ENCODE measurements at places on chromosomes 4 and X.

- DNase-seq, result no peak
Measured at GRCh38 chrX:123173833-123174232, 10.2 kb upstream of the GRIA3 start.

DNA sequence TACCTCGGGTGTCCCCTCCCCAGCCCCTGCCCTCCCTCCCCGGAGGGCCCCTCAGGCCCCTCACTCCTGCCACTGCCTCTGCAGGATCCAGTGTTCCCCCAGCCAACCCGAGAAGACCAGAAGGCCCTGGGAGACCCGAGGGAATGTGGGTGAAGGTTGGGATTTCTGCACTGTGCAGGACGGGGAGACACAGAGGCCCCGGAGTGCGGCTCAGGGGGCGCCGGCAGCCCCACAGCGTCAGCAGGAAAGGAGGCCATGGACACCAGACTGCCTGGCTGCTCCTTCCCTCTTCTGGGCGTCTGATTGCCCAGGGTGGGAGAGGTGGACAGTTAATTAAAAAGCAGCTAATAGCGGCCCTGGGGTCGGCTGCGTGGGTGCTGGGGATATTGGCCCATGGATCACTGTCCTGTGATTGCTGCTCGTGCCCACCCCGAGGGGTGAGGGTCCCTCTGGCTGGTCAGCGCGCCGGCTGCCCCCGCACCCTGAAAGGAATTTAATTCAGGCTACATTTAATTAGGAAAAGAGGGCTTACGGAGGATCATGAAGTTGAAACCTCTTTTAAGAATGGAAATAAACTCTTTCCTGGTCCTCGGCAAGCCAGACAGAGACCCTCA is 57.8 kb upstream of the NKX1-1 start:
- no peak for DNase-seq

- no peak for DNase-seq
Measured at GRCh38 chrX:150092549-150092948, 154.3 kb upstream of the EOLA2 start.

GRCh38 chrX:28022371-28022770 is 41.1 kb upstream of the DCAF8L1 start:
- no peak for DNase-seq

DNA sequence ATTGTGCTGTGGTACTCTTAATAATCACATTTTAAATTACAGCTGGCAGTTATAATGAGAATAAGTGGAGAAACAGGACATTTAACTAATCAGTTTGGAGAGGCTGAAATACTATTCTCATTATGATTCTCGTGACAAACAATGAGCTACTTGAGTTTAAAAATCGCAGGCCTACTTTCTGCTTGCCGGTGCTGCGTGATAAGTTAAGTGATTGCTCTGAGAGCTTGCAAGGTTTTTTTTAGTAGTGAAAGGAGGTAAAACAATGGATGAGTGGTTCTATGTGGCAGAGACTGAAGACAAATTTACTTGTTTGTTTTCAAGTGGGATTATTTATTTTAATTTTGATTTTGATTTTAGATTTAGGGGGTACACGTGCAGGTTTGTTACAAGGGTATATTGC is 114.0 kb downstream of the RAPGEF2 start:
- DNase-seq, result no peak

GRCh38 chr4:129254526-129254925 is 158.6 kb downstream of the C4orf33 start:
- DNase-seq, result no peak

- DNase-seq, result no peak
Measured at GRCh38 chr4:134465417-134465816, 263.8 kb upstream of the PABPC4L start.

DNA sequence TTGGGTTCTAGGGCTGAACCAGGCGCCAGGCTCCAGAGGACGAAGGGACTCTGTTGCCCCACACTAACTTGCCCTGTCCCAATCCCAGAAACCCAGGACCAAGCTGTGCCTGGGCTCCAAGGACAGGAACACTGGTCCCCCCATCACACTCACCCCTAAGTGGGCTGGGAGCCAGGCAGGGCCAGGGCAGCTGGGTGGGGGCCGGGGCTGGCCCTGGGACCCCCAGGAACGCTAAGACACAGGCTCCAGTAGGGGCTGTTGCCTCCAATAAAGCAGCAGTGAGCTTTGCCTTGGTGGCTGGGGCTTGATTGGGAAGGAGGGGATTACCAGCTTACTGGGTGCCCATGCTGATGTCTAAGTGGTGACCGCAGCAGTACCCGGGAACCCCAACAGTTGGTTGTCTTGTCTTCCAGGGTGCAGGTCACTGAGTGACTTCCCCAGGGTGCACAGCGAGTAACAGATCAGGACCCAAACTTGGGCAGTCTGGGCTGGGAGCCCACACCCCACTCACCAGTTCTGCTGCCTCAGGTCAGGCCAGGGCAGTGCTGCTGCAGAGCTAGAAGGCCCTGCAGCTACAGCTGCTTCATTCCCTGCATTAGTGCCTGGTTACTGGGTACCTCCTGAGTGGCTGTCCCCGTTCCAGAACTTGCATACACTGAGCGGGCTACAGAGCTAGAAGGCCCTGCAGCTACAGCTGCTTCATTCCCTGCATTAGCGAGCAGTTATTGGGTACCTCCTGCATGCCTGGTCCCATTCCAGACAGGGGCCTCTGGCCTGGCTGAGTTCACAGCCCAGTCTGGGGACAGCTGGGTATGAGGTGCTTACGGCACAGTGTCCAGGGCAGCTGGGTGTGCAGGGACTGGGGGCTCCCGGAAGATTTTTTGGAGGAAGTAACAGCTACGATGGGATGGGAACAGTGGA is 9.4 kb upstream of the ADD1 start:
- DNase-seq, result no peak

DNA sequence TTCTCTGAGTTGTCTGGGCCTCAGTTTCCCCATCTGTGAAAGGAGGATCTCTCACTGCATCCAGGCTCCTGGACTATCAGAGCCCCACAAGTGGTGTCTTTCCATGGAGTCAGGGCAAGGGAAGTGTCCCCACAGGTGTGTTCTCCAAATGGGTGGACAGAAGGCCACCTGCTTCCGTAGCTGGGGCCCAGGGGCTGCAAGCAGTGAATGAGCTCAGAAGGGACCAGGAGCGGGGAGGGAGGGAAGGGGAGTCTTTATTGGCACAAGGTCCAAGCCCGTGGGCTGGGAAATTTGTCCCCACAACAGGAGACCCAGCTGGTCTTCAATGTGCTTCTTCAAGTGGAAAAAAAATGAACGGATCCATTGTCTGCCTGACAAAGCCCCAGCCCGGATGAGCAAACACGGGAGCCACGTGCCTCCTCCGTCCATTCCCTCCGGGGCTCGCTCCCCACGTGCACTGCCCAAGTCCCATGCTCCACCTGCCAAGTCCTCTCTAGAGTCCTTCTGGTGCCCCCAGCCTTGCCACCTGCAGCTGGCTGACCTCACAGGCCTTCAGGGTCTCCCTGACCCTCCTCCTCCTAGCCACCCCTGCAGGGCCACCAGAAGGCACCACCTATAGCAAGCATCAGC is 72.0 kb downstream of the JAKMIP1 start:
- DNase-seq, result no peak

DNA sequence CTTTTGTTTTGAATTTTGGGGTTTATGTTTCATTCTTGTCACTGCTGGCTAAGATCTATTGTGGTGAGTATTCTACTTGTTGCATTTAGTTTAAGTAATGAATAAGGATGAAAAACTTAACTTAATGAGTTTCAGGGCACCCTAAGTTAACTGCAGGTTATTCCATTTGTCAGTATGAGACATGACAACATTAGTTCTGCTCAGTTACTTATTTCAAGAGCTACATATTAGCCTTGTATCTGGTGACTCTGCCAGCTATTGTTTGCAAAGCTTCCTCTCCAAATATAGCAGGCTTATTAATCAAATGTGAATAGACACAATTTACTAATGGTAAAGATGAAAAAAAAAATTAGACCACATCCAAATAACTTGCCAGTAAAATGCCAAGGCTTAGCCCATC is 567.1 kb downstream of the IL15 start:
- DNase-seq, result no peak

- DNase-seq, result no peak
Measured at GRCh38 chrX:68995780-68996551, 167.1 kb downstream of the EFNB1 start.

GRCh38 chrX:120672389-120672788 is 42.5 kb upstream of the C1GALT1C1 start:
- DNase-seq, result no peak

- DNase-seq, result no peak
Measured at GRCh38 chr4:175705407-175705806, 106.7 kb downstream of the GPM6A start.

- no peak for DNase-seq
Measured at GRCh38 chr4:10079256-10079655, 37.3 kb downstream of the WDR1 start.

DNA sequence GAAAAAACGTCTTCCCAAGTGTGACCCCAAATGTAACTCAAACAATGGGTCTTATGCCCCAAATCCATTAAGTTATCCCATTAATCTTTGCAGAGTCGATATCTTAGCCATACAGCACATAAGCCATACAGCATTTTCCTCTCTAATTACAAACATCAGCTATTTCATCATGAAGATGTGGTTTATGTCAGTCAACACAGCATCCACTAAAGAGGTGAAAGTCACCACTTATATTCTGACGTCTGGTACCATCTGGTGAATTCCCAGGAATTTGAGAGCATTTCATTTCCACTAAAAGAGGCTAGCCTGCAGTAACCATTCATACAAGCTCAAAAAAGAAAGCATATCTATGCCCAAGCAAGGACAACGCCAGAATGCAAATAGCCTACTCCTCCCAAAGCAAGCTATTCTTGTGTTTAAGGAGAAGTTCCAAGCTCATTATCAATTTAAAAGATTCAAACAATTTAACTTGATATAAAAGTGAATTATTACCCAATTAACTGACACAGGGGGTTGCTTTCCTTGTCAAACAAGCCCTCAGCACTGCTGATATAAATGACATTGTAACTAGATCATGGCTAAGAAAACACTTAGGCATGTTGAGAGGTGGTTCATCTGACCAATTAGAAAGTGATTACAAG is 203.3 kb downstream of the ANTXR2 start:
- DNase-seq, result no peak

- no peak for DNase-seq
Measured at GRCh38 chrX:154046031-154046781, 26.5 kb upstream of the IRAK1 start.

- no peak for DNase-seq
Measured at GRCh38 chr4:115657991-115658650, 544.7 kb upstream of the NDST4 start.

DNA sequence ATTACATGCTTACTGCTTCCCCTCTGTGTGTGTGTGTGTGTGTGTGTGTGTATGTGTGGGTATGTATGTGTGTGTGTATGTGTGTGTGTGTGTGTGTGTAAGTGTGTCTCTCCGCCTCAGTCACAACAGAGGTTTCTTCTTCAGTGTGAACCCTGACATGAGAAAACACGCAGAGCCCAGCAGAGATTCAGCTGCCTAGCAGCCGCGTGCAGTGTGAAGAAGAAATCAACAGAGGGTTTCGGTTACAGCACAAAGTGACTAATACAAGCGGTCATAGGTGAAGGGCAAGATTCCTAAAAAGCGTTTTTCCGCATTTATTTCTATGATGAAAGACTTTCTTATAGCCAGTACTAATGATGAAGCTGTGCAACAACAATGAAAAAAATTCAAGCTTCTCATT is 55.3 kb upstream of the ZFP42 start:
- no peak for DNase-seq

DNA sequence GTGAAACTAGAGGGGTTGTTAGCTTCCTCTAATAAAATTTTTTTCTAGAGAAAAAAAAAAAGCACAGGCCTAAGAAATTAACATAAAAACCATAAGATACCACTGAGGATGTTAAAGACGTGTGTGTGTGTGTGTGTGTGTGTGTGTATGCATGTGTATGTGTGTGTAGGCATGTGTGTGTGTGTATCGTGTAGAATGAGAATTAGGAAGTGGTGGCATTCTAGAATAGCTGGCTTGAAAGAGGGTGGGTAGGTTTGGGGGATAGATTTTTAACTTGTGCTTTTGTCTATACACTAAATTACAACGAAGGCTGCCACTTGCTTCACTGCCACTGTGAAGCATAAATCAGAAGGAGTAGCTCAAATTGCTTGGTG is 22.5 kb upstream of the AFM start:
- DNase-seq, result no peak

GRCh38 chr4:150960079-150960478 is 55.0 kb downstream of the LRBA start:
- DNase-seq, result no peak

DNA sequence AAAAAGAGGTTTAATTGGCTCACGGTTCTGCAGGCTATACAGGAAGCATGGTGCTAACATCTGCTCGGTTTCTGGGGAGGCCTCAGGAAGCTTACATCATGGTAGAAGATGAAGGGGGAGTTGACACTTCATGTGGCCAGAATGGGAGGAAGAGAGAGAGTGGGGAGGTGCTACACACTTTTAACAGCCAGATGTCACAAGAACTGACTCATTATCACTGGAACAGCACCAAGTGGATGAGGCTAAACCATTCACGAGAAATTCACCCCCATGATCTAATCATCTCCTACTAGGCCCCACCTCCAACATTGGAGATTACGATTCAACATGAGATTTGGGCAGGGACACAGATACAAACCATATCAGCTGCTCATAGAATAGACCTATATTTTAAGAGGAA is 255.8 kb downstream of the OPHN1 start:
- no peak for DNase-seq

DNA sequence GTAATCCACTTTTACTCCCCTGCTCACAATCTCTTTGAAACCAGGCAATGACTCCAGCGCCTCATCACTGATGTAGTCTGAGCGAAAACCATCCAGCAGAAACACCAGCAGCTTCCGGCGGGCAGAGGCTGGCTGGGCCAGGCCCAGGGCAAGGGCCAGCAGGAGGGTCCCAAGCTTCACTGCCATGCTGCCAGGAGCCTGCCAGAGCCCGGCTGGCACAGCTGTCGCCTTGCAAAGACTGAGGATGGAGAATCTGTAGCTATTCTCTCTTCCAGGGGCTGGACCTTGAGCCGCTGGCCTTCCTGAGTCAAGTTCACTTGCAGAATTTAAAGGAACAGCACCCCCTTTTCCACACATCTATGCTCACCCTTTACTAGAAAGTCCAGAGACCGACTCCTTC is at the start of gene ENPP6:
Gene ENPP6, minus strand, starts transcription at position 240 of the 400 bp plus-strand sequence. Its CDS starts 54 bp downstream, at position 186.
- DNase-seq, result no peak

GRCh38 chrX:85052205-85052604 is 48.5 kb downstream of the APOOL start:
- DNase-seq, result no peak

- no peak for DNase-seq
Measured at GRCh38 chr4:101037938-101038413, 309.4 kb downstream of the PPP3CA start.

Data from stimulated activated CD8-positive, alpha-beta memory T cell treated with anti-CD3 and anti-CD28 coated beads, Interleukin-15, amount 100 ng/mL, for 4 hours (primary cell).